ENCODE measurements at places on chromosomes 5 and 9. TPM values are rescaled to one million over a fixed set of nuclear protein-coding genes. Genes with fewer than 3 reads are reported as not detected.

DNA sequence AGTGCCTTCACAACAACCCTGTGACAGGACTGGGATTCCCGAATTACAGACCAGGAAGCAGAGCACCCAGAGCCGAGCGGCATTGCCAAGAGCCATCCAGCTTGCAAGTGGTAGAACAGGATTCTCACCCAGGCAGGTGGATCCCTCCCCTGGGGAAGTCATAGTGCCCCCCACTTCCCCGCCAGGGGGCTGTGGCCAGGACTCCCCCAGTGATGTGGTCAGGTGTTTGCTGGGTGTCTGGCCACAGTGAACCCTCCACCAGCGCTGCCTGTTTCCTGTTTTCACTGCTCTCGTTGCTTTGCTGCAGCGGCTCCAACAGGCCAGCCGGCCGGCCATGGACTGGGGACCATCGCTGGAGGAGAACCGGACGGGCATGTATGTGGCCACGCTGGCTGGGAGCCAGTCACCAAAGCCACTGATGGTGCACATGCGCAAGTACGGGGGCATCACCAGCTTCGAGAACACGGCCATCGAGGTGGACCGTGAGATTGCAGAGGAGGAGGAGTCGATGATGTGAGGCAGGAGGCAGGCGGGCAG, 19.3 kb downstream of the SLC6A7 start:
- DNase-seq = no peak

DNA sequence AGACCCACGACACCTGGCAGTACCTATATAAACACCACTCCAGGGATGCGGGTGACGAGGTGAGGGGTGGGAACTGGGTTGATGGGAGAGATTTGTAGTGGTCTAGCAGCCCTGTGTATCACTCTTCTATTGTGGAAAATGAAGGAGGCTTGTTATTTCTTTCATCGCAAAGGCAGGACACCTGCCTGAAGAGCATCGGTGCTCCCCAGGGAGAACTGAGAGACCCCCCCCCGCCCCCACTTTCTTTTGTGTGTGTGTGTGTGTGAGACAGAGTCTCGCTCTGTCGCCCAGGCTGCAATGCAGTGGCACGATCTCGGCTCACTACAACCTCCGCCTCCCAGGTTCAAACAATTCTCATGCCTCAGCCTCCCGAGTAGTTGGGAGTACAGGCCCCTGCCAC, 8.3 kb upstream of the WDR5 start:
- no peak for DNase-seq

GRCh38 chr5:151162776-151163175, 5.2 kb upstream of the ANXA6 start:
- DNase-seq = no peak

- no peak for DNase-seq
These were observed 172.1 kb downstream of the SNX18 start for GRCh38 chr5:54689411-54690251.

GRCh38 chr9:71924576-71924975, 13.1 kb downstream of the C9orf85 start:
- no peak for DNase-seq

DNA sequence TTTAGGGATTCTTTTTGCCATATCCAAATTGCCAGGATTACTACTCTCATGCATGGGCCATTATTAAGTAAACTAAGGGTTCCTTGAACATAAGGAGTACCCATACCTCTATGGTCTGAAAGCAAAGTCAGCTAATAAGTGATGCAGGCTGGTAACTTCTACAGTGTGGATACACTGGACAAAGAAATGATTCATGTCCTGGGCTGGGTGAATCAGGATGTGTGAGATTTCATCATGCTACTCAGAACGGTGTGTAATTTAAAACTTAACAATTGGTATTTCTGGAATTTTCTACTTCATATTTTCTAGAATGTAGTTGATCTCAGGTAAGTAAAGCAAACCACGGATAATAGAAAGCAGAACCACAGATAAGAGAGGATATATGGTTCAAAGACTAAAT, 428.8 kb downstream of the CHSY3 start:
- DNase-seq = no peak

DNA sequence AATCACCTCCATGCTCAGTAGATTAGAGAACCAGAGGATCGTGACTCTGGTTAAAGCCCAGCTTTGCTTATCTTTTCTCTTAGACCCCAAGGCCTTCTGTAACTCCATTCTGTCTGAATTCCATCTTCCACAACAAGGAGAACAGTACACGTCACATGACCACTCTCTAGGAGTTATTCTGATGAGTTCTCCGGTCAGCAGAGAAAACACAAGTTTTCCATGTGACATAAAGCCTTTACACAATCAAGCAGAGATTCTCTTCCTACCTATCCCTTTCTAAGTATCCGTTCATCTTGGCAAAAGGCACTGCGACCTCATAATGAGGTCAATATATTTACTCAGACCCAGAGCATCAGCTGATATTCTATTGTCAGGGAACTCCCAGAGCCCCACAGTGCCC, 112.3 kb downstream of the TRPM6 start:
- DNase-seq = no peak

- no peak for DNase-seq
These were observed 42.8 kb upstream of the PARP8 start for GRCh38 chr5:50623666-50624065.

DNA sequence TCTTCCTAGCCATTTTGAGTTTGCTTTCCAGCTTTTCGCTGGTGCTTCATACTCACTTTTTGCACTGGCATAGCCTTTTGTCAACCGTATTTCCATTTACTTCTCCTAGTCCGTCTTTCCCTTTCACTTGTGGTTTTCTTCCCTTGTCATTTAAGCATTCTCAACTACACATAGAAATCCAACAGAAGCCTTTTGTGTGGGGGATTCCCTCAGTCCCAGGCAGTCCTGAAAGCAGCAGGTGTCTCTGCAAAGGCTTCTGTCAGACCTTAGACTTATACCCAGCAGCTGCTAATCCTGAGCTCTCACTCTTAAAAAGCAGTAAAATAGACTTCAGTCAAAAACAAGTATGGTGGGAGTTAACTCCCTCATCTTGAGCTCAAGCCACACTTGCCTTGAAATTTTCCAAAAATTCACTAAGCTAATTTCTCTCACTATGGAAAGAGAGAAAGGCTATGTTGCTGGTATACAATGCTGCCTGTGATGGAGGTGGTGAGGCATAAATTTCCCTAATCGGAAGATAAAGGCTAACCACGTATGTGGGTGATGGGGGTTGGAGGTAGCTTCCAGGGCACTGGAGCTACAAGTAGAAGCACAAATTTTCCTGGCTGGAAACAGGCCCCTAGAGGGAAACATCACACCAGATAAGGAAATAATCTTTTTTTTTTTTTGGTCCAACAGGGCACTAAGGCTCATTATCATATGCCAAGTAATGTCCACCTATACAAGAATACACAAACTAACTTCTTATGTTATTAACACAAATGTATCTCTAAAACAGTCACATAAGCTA, 34.8 kb upstream of the IFNK start:
- DNase-seq = no peak

DNA sequence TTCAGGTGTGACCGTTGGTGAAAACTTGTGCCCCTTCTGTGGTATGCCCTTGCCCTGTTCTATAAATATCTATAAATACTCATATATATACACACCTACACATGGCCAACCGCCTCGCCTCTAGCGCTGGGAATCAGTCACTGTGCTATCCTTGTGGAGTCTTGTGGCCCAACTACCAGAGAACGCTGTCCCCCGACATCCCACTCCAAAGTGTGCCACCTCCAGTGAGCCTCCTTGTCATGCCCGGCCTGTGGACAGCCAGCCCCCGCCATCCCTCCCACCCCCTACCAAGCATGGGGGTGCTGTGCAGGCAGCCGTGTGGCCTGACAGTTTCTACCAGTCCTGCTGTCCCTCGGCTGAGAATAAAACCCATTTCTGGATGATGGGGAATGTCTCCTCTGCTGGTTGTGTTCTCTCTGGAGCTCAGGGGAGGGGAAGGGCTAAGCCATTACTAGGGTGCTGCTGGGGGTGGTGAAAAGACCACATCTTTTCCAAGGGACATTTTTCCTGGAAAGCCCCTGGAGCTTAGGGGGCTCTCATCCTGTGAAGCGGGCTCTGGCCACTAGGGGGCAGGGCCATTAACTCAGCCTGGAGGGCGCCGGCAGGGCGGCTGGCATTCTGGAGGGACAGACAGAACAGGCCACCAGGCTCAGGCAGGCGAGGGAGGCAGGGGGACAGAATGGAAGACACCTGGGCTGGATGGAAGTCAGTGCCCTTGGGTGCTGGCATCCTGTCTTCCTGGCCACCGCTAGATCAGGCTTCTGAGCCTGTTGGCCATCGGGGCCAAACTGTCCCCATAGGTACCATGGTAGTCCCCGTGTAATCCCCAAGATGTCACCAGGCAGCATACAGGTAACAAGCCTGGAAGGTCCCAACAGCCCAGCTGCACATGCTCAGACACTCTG, 20.7 kb downstream of the GOLGA2 start:
- DNase-seq = peak; percentile 87

DNA sequence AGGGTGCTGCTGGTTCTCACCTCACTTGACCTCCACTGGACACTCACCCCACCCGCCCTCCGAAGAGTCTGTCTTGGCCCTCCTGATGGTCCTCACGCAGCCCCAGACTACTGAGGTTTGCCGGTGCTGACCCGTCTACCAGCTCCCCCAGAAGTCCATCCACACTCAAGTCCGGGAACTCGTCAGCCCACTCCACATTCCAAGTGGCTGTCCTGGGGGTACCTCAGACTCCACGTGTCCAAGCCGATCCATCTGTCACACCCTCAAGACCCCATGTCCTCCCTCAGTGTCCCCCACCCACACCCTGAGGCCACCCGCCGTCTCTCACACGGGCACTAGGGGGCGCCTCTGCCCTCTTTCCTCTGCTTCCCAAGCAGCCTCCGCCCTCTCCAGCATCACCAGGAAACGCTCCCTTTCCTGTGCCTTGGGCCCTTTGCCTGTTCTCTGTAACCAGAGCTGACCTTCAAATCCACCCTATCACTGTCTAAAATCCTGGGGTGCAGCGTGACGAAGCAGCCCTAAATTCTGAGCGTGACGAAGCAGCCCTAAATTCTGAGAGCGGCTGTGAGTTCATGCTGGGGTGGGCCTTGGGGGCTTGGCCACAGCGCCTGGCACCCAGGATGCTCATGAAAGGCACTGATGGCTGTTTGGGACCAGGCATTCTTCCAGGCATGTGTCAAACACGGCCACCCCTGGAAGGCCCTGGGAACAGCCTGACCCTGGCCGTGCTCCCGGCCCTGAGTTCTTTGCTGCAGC, 95.7 kb downstream of the KCNT1 start:
- DNase-seq = peak; percentile 78

DNA sequence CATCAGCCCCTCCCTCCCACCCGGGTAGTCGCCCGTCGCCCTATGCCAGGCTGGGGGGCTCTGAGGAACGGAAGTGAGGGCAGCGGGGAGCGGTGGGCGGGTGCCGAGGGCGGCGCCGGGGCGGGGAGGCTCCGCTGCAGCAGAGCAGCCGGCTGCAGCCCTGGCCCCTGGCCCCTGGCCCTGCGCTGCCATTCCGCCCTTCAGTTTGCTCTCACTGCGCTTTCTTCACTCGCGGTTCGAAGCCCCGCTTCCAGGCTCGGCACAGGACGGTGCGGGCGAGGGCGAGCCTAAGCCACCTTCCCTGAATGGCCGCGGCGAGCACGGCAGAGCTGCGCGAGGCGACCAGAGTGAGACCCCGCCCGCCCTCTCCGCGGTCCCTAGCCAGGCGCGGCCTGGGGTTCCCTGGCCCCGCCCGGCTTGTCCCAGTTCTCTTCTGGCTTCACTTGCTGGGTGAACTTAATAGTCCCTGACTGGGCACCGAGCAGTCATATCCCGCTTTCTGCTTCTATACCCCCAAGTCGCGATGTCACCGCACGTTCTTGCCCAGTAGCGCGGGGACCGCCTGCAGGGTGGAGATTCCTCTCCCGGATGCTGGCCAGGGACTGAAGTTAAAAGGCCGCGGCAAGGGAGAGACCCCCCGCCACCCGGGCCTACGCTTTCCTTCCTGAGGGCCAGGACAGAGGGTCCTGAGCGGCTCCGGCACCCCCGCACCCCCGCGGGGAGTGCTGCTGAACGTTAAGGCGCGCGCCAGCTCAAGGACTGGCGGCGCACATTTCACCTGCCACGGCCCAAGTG, 623 bp upstream of the TRIM36 start:
- DNase-seq = peak; percentile 71

GRCh38 chr9:74496406-74496805, 729 bp upstream of the RORB start:
- DNase-seq = no peak

GRCh38 chr5:78968781-78969180, 16.3 kb downstream of the ARSB start:
- DNase-seq = no peak

- DNase-seq = peak; percentile 30
These were observed 25.9 kb upstream of the IDNK start for GRCh38 chr9:83596899-83597504.

GRCh38 chr9:116471093-116471906, 215.8 kb upstream of the TRIM32 start:
- no peak for DNase-seq

GRCh38 chr9:116345817-116346216, 192.2 kb downstream of the PAPPA start:
- DNase-seq = no peak

DNA sequence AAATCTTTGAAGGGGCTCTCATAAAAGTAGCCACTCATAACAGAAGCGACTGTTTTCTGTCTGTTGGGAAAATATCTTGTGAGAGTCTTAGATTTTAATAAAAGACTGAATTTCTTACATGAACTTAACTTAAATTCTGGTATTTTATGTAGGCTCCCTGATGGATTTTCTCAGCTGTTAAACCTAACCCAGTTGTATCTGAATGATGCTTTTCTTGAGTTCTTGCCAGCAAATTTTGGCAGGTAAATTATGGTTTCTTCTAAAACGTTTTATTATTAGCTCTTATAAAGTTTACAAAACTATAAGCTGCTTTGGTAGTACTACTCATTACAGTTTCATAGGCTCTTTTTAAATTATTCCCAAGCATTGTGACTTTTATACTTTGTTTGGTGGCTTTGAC, 87.0 kb downstream of the ERBIN start:
- DNase-seq = no peak

DNA sequence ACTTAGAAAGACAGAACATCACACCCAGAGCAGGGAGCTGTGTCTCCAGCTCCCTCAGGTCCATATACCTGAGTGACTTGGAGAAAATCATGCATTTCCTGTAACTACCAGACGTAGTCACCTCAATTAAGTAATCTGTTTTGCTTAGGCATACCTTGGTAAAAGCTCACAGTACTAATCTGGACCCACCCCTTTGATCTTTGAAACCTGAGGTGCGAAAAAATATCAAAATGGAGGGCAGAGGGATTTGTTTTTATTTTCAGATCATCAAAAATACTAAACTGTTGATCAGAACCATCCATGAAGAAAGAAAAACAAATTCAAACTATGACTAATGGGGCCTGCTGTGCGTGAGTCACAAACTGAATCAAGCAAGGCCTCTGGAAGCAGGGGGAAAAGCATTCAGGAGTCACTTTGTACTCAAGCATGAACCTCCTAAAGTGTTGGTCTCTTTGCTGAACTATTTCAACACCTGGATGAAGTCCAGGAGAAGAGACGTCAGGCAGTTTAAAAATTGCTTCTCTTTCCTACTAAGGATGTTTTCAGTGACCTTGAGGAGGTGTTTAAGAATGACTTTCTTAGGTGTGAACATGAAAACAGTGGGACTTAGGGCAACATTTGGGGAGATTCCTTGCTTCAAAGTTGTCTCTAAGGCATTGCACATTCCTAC, 76.3 kb downstream of the MUSK start:
- DNase-seq = no peak

DYNC2I2 gene
- 15.0 TPM for total RNA-seq

GZMA gene
- total RNA-seq = not detected

KCNN2 gene
- 2.3 TPM for total RNA-seq

TAF11L10 gene
- total RNA-seq = 0.83 TPM

NME5 gene
- total RNA-seq = 0.71 TPM

SURF6 gene
- total RNA-seq = 15.0 TPM

SLC34A3 gene
- total RNA-seq = not detected

LEAP2 gene
- 2.5 TPM for total RNA-seq

SLC6A7 gene
- total RNA-seq = not detected
